ENCODE measurements at places on chromosomes 12 and 14.

DNA sequence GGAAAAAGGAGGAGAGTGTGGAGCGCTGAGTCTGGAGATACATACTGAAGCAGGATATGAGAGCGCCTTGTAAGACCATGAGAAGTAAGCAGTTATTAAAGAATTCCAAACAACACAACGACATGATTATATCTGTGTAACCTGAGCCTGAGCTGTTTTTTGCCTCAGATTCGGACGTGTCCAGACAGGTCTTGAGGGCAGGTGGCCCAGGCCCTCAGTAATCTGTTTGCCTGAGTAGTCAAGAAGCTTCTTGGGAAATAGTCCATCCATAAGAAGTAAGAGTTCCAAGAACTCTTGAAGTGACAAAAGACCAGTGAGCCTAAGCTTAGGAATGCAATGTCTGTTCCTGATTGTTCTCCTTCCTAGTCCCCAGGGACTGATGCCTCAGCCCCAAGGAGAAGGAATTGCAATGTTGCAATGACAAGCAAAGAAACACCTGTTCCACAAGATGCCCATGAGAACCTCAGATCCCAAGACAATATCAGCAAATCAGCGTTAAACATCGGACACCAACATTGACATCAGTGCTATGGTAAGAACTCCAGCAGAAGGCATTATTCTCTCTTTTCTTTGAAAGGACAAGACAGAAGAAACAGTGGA is 34.7 kb upstream of the ADAMTS20 start:
- DNase-seq, result no peak

- no peak for DNase-seq
These were observed 9.5 kb upstream of the NAA30 start for GRCh38 chr14:57380935-57381334.

- no peak for DNase-seq
These were observed 33.8 kb downstream of the ATF7 start for GRCh38 chr12:53592426-53592825.

DNA sequence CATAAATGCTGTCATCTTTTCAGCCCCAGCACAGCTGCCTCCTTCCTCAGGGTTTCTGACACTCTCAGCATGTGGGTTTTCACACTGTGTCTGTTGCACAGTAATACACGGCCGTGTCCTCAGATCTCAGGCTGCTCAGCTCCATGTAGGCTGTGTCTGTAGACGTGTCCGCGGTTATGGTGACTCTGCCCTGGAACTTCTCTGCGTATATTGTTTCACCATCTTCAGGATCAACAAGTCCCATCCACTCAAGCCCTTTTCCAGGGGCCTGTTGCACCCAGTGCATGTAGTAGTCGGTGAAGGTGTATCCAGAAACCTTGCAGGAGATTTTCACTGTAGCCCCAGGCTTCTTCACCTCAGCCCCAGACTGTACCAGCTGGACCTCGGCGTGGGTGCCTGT is 1210.6 kb downstream of the TMEM121 start:
- no peak for DNase-seq

DNA sequence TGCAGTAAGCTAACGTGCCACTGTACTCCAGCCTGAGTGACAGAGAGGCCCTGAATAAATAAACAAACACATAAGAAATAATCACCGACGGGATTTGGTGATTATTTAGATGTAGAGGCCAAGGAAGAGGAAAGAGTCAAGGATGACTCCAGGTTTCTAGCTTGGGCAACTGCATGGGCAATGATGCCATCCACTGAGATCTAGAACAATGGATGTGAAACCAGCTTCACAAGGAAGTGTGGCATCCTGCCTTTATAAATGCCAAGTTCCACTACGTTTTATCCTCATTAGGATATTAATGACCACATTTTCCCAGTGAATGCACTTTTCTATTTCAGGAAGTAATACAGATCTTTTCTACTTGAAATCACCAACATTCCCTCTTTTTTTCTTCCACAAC is 10.9 kb upstream of the PTGER2 start:
- no peak for DNase-seq

DNA sequence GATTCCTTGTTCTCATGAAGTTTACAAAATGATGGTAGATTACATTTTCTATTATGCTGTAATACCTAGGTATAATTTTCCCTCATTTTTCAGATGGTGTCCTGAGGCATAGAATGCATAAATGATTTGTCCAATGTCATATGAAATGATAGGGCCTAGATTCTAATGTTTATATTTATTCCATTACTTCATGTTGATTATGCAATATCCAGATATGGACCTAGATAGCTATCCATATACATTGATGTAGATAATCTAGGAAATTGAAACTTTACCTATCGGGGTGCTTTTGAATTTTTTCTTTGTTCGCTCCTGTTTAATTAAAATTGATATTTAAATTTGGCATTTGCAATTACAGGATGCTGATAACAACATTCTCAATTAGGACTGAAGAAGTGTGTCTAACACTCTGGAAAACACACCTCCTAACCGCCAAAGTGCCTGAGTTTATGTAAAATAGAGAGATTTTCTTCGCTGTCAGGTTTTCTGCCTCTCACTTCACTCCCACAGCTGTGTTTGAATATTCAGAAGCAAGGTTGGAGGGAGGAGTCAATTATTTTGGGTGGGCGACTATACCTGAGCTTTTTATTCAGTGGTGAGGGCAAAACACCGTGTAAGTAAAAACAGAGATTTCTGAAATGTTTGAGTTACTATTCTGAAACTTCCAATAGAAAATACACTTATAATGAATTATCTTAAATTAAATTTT is 164.4 kb upstream of the ATP2B1 start:
- no peak for DNase-seq

DNA sequence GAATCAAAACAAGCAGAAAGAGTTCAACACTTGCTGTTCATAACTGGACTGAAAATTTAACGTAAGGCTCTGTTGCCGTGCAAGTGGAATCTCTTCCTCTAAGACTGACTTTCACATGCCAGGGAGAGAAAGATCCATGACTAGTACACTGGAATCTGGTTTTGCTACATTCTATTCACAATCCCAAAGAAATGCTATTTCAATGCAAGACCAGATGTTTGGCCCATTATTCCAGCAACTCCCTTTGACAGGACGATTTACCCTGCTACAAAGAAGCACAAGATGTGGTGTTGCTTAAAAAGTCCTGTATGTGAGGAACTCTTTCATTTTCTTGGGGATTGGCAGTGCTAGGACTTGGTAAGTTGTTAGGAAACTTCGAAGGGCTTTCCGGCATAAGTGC is 17.4 kb downstream of the RFC5 start:
- no peak for DNase-seq

- no peak for DNase-seq
These were observed 147.4 kb upstream of the NUDT4 start for GRCh38 chr12:93230326-93230720.

DNA sequence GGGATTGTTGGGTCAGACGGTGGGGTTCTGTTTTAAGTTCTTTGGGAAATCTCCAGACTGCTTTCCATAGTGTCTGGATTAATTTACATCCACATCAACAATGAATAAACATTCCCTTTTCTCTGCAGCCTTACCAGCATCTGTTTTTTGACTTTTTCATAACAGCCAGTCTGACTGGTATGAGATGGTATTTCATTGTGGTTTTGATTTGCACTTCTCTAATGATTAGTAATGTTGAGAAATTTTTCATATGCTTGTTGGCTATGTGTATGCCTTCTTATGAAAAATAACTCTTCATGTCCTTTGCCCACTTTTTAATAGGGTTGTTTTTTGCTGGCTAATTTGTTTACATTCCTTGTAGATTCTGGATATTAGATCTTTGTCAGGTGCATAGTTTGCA is 140.8 kb upstream of the CNTN1 start:
- DNase-seq, result no peak

Measured in activated gamma-delta T cell (primary cell).